Heart right ventricle (tissue), 16 donors: ENCODE measurements at places on chromosomes 2 and 18. TPM values are rescaled to one million over a fixed set of nuclear protein-coding genes. Genes with fewer than 3 reads are reported as not detected.

DNA sequence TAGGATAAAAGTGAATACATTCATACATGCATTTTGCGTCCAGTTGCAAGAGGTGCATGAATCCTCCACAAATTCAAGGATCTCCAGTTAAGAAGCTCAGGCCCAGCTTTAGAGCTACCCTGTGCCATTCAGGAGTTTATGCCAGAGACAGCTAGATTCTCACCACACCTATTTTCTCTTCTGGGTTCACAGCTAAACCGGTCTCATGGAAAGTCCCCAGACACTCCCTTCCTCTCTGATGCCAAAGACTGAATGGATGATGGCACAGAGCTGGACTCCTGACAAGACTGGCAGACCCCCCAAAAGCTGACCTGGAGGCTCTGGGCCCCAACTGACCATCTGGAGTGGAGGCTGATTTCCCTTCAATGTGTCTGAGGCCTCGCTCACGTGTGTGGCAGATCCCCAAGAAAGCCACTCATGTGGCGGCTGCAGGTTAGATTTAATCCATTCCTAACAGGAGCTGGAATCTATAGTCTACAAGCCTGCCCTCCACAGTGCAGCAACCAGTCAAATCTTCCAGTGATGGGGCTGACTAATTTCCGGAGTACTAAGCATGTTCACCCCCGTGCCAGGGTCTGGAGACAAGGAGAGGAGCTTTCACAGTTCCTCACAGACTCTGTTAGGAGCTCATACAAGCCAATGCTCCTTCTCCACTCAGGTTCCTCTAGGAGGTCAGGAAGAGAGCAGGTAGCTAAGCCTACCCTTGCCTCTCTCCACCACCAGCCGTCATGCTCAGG lies 257.1 kb downstream of the BCL11A start:
- no peaks in the 10 kb centered on the region for H3K27me3 ChIP-seq
- DNase-seq: no peak
- H3K4me3 ChIP-seq: no peak overlapping the region
- no peaks in the 10 kb centered on the region for H3K4me1 ChIP-seq
- H3K27ac ChIP-seq: no peak overlapping the region
- H3K36me3 ChIP-seq: no peaks in the 10 kb centered on the region

DNA sequence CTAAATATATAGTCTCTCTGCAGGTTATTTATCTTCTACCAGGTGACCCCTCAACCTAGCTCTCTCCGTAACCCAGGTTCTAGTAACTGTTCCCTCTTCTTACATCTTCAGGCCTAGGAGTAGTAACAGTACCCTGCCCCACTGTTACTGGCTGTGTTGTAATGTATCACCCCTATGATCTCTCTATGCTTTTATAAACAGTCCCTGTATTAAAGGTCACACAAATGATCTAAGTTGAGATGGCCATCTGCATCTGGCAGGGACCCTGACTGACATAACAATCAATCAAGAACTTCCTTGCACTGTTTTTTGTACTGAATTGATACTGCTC lies 219.7 kb upstream of the STK17B start:
- no peak overlapping the region for H3K4me3 ChIP-seq
- no peak overlapping the region for H3K27ac ChIP-seq
- H3K4me1 ChIP-seq: no peaks in the 10 kb centered on the region
- no peak for DNase-seq

GRCh38 chr2:1641523-1641922 lies 102.8 kb downstream of the PXDN start:
- H3K36me3 ChIP-seq: peaks cover 3% of the 10 kb centered on the region
- peaks cover 19% of the 10 kb centered on the region for H3K4me1 ChIP-seq
- no peaks in the 10 kb centered on the region for H3K27me3 ChIP-seq
- no peak overlapping the region for H3K4me3 ChIP-seq

DNA sequence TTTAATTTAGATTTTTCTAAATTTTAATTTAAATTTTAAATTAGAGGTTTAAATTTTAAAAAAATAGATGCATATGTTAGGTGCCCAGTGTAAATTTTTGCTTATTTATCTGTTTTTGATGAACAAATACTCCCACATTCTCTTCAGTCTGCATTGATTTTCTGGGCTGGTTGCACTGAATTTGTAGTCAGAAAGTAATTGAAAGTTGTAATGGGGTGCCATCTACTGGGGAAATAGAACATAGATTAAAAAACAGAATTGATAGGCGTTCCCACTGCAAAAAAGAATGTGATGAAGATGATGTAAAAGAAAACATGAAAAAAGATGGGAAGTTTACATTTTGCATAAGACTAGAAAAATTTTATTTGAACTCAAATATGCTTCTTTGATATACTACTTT lies 51.7 kb upstream of the CCDC85A start:
- no peak overlapping the region for H3K4me3 ChIP-seq
- H3K27me3 ChIP-seq: no peaks in the 10 kb centered on the region
- no peaks in the 10 kb centered on the region for H3K4me1 ChIP-seq
- DNase-seq: no peak

DNA sequence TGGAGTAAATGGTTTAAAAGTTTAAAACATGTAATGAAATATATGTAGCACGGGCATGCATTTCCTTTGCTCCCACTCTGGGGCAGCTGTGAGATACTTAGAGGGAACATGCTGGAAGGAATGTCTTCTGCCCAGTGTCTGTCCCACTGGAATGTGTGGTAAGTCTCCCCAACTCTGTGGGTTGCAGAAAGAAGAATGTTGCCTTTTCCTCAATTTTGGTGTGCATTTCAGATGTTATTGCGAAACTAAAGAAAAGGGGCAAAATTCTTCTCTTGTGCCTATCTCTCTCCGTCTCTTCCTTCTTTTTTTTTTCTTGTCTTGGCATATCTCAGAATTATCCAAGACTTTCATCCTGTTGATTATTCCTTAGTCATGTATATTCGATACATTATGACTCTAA lies 201.1 kb downstream of the SH3RF3 start:
- no peaks in the 10 kb centered on the region for H3K36me3 ChIP-seq
- no peak overlapping the region for H3K4me3 ChIP-seq
- no peak for DNase-seq
- no peaks in the 10 kb centered on the region for H3K27me3 ChIP-seq

DNA sequence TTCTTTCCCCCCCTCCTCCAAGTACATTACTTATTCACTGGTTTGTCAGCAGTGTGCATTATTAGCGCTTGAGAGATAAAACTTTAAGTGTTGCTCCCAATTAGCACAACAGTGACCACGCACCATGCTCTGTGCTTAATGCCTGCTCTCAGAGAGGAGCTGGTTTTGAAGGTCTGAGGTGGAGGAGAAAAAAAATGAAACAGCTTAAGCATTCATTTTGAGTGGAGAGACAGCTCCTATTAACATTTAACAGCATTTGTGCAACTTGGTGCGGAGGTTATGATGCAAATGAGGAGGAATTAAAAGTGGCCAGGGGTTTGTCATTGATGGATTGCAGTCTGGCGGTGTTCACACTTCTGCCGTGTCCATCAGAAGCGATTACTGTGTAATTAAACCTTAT lies 141.8 kb downstream of the FIGN start:
- DNase-seq: no peak
- H3K4me3 ChIP-seq: no peak overlapping the region
- no peaks in the 10 kb centered on the region for H3K36me3 ChIP-seq
- H3K4me1 ChIP-seq: peaks cover 3% of the 10 kb centered on the region

GRCh38 chr2:23489471-23490322 lies 104.7 kb downstream of the KLHL29 start:
- no peak overlapping the region for H3K4me3 ChIP-seq
- H3K27ac ChIP-seq: no peak overlapping the region
- no peak for DNase-seq
- H3K36me3 ChIP-seq: no peaks in the 10 kb centered on the region

Gene HJURP
- 0.44 TPM for total RNA-seq

Gene GPR35
- total RNA-seq: 2.0 TPM

Gene GALR1
- total RNA-seq: not detected

Gene UGP2
- 457 TPM for total RNA-seq

Gene C2orf78
- total RNA-seq: not detected

Gene LRRTM4
- 2.2 TPM for total RNA-seq

Gene DSC1
- total RNA-seq: 4.9 TPM

Gene SAG
- total RNA-seq: not detected
